CD4-positive, alpha-beta T cell treated with Interleukin-15 for 4 hours (primary cell): ENCODE measurements at places on chromosomes 5 and 9.

DNA sequence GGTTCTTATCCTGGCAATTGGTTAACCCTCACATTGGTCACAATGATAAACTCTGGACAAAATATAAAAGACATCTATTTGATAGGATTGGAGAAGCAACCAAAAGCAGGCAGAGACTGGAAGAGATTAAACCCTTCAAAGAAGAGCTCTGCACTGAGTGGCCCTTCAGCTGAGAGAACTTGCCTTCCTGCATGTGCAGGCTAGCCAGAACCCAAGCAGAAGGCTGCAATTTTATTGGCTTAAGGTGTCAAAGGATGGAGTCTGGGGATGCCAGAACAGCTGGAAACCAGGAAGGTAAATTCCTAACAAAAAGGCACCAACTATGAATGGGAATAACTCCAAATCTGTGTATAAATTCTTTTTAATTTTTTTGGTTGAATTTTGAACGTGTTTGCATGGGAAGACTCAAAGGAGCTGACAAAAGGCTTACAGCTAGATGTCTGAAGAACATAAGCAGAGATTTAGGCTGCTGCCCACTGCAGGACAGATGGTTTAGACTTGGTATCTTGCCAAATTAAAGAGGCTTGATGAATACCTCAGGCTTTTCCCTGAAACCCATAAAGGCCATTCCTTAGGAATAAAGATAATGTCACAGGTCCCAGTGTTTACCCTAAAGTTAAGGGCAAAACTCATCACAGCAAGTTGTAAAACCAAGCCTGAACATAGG, 66.3 kb downstream of the NR2F1 start:
- DNase-seq: no peak

DNA sequence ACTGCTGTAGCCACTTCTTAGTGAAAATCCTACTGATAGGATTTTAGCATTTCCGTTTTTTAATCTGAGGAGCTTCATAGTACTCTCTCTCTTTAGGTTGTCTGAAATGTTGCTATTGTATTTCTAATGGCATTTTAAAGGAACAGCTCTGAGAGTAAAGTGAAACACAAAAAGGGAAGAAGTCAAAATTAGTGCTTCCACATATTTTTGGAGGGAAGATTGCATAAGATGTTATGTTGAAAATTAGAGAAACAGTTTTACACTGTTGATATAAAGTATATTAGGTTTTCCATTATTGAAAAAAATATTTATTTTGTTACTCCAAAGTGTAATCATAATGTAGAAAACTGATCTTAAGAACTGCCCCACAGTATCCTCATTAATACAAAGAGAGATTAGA, 525.1 kb downstream of the TAF11L14 start:
- DNase-seq: no peak

- no peak for DNase-seq
These were observed 6.3 kb downstream of the FGF18 start for GRCh38 chr5:171425596-171426244.

- DNase-seq: no peak
These were observed 261.9 kb downstream of the SYK start for GRCh38 chr9:91063471-91063870.

GRCh38 chr9:100637787-100638186, 59.9 kb downstream of the CAVIN4 start:
- no peak for DNase-seq

- DNase-seq: no peak
These were observed 166.4 kb downstream of the GADD45G start for GRCh38 chr9:89771205-89771604.

DNA sequence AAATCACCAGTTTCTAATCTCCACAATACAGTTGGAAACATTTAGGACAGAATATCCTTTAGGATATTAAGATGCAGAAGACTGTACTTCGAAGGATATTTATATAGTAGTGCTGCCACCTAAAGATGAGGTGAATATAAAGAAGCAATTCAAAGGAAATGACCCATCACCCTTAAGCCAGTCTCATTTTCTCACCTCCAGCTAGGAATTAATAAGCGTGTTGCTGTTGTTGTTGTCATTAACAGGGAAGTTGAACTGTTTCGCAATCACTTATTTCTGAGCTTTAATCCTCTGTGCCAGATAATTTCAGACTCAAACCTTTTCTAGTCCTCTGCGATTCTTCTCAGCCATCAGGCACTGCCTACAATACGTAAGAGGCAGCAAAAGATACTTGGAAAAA, 7.8 kb upstream of the PURA start:
- no peak for DNase-seq

DNA sequence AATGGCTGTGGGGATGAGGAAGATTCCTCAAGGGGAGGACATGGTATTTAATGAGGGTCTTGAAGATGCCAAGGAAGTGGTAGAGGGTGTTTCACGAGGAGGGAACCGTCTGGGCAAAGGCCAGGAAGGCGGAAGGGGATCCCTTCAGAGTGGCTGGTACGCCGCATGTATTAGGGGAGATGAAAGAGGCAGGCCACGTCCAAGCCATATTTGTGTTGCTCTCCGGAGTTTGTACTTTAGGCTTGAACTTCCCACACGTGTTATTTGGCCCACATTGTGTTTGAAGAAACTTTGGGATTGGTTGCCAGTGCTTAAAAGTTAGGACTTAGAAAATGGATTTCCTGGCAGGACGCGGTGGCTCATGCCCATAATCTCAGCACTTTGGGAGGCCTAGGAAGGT, 1.2 kb downstream of the FXN start:
- no peak for DNase-seq

DNA sequence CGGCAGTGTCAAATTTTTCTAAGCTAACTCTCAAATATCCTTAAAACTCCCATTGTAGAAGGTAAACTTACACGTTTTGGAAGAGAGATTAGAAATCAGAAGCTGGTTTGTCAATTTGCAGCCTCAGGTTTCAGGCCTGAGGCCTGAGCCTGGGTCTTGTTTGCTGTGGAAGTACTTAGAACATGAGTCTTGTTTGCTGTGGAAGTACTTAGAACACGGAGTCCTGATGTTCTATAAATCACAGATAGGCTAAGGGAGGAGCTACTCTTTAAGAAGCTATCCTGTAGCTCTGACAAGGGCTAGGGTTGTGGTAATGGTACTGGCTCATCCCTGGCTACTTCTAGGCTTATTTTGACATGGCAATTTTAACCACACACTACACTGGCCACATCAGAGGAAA, 97.8 kb downstream of the FBXW11 start:
- no peak for DNase-seq

GRCh38 chr9:135038331-135038730, 49.1 kb upstream of the OLFM1 start:
- no peak for DNase-seq
